ENCODE measurements at places on chromosomes 16 and 17.

DNA sequence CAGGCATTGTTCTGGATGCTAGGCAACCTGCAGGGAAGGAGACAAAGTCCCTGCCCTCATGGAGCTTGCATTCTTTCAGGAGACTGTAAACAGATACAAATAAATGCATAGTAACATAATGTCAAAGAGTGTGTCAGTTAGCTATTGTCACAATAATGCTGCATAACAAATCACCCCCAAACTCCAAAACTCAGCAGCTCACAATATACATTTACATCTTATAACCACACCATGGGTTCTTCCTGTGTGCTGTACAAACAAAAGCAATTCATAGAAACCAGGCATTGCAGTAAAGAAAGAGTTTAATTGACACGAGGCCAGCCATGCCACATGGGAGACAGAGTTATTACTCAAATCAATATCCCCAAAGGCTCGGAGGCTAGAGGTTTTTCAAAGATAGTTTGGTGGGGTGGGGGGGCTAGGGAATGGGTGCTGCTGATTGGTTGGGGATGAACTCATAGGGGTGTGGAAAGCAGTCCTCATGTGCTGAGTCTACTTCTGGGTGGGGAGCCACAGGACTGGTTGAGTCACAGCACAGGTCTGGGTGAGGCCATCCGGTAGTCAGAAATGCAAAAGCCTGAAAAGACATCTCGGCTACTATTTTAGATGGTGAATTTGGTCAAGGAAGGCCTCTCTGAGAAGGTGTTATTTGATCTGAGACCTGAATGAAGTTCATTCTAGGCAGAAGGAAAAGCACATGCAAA lies 79.0 kb downstream of the GPRC5B start:
- no peak for DNase-seq

DNA sequence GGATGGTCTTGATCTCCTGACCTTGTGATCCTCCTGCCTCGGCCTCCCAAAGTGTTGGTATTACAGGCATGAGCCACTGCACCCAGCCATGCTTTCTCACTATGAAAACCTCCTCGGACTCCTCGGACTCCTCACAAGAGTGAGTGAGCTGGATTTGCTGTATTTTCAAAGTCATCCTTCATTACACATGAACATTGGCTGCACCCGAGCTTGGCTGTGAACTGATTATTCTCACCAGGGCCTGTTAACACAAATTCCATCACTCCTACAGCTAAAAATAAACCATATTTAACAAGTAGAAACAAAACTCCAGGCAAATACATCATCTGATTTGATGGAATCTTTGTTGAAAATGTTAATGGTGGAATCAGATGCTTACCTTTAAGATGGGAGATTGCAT lies 50.3 kb downstream of the PITPNC1 start:
- DNase-seq, result no peak

DNA sequence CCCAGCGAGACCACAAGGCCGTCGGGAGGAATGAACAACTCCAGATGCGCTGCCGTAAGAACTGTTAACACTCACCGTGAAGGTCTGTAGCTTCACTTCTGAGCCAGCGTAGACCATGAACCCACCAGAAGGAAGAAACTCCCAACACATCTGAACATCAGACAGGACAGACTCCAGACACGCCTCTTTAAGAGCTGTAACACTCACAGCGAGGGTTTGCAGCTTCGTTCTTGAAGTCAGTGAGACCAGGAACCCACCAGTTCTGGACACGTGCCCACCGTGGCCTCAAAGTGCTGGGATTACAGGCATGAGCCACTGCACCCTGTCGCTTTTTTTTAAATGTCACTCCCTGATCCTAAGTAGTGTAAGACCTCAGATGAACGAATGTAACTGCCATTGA lies 17.3 kb downstream of the KPNA2 start:
- no peak for DNase-seq

GRCh38 chr16:55330781-55331647 lies 7.0 kb downstream of the IRX6 start:
- no peak for DNase-seq

Measured in osteocyte (in vitro differentiated cells).